Esophagus squamous epithelium (tissue), 5 donors: ENCODE measurements at places on chromosomes 5 and 9.

- DNase-seq: no peak
Measured at GRCh38 chr5:131180407-131180806, 9.7 kb downstream of the LYRM7 start.

GRCh38 chr9:14075218-14075617 lies 238.7 kb downstream of the NFIB start:
- DNase-seq: no peak

- DNase-seq: no peak
Measured at GRCh38 chr9:92253656-92254055, 39.8 kb downstream of the IARS1 start.

DNA sequence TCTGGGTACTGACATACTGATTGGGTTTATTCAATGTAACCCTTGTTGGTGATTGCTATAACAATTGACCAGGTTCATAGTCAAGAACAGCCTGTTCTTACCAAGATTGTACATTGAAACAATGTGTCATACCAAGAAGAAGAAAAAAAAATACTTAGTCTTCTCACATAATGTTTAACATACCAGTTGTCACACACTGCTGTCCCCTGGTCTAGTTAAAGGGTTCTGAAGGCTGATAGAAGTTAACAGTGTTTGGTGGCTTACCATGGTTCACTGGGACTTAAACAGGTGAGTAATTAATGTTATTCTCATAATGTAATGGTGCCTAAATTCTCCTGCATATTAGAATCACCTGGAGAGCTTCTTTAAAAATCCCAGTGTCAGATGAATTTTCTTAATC lies 18.5 kb upstream of the CDC42SE2 start:
- DNase-seq: no peak

GRCh38 chr9:122207096-122207495 lies 21.7 kb downstream of the LHX6 start:
- no peak for DNase-seq

GRCh38 chr9:102354041-102354440 lies 615.6 kb upstream of the GRIN3A start:
- no peak for DNase-seq
